ENCODE measurements at places on chromosomes 7 and 10.

- no peak for DNase-seq
These were observed 12.4 kb downstream of the SMKR1 start for GRCh38 chr7:129514683-129515082.

DNA sequence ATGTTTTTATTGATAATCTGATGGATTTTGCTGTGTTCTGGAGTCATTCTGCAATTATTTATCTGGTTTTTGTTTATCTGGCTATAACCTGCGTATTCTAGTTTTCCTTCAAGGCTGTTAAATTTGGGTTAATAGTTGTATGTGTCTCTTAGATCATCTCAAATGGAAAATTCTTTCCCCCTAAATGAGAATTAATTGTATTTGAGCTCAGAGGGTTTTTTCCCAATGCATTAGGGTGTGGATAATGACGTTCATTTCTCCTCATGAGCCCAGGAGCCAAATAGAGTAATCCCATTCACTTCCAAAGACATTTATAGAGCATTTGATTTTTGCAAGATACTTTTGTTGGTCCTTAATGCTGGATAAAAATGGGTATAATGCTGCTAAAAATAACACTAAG, 564.6 kb downstream of the GALNT17 start:
- DNase-seq = no peak

- no peak for DNase-seq
These were observed 102.2 kb downstream of the HDAC9 start for GRCh38 chr7:18597754-18598153.

DNA sequence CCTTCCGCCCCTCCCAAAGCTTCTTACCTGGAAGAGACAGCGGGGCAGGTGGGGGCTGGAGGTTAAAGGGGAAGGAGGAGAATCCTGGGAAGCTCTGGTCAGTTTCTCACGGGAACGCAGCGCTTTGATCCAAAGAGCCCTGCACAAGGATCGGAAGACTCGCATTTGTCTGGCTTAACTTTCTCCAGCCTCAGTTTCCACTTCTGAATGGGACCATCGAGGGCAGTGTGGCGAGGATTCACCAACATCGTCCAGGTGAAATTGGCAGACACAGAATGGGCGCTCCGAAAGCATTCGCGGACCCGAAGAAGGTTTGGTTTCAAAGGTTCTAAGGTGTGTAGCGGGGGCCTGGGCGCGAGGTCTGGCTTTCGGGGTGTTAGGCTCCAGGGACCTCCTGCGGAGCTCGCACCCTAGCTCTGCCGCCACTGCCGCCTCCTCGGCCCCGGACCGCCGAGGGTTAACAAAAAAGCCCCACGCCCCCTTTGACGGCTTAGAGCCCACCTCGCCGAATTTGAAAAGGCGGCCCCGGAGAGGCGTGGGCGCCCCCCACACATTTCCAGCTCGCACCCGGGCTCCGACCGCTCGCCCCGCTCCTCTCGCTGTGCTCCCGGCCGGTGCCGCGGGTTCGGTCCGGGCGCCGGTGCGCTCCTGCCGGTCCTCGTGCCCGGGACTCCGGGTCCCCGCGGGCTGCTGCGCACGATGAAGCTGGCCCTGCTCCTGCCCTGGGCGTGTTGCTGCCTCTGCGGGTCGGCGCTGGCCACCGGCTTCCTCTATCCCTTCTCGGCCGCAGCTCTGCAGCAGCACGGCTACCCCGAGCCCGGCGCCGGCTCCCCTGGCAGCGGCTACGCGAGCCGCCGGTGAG, at the start of gene COL26A1:
COL26A1 (plus strand) TSS at position 542 of the 862 bp plus-strand sequence; CDS start at position 700, 158 bp downstream.
- DNase-seq = peak; percentile 8

GRCh38 chr7:83934118-83934734, 260.4 kb downstream of the SEMA3A start:
- DNase-seq = no peak

DNA sequence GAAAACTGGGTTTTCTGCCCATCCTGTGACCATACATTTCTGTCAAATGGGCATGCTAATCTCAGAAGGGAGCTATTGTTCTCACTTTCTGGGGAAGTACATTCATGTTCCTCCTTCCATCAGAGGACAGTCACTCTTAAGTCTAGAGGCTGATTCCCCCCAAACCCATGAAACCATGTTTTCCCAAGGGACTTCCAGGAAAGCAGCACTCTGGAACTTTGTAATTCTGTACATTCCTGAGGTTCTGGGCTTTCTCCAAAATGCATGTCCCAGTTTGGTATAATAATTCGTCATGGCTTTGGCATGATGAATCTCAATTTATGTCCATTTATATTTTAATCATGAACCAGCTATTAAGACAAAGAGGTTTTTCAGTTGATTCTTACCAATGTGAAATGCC, 688.1 kb downstream of the LRMDA start:
- DNase-seq = no peak

DNA sequence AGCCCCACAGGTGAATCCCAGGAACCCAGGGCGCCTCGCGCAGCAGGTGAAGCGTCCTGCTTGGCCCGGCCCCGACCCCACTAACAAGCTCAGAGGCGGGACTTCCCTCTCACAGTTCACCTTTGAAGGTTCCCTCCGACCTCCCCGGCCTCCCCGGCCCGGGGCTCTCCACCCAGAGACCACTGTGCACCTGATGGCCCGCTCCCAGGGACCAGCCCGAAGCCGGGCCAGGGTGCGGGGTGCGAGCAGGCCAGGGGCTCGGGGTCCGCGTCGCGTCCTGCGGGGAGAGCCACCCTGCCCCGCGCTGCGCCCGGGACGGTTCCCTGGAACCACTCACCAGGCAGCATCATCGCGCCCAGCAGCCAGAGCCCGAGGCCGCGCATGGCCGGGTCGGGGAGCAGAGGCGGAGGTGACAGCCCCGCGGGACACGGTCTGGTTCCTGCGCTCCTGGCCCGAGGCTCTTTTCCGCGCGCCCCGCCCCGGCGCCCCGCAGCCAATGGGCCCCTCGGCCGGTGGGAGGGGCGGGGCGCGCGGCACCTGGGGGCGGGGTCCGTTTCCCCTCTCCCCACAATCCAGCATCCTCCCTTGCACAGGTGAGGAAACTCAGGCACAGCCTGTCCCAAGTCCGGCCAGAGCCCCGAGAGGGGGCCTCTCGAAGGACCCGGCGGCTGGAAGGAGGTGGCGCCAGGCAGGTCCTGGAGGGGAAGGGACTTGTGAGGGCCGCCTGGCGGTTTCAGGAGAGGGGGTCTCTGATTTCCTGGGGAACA, at the start of gene ADAM8:
ADAM8 (minus strand) TSS at position 434 of the 767 bp plus-strand sequence; CDS start at position 383, 51 bp downstream.
- DNase-seq = no peak

DNA sequence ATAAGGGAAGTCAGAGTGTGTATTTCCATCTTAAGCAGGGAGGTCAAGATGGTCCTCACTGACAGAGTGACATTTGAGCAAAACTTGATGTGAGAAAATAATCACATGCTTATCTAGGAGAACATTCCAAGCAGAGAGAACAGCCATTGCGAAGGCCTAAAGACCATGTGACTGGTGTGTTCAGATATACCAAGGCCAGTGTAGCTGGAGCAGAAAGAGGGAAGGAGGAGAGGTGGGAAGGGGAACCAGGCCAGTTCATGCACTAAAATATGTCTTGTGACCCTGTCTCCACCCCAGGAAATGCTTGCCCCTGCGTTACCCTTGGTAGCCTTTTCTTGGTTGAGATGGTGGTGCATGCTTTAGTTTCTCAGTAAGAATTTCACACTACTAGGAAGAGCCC, 77.4 kb downstream of the CACNB2 start:
- no peak for DNase-seq
